M059J (cell line): ENCODE measurements at places on chromosomes 12 and 14. TPM values are rescaled to one million over a fixed set of nuclear protein-coding genes. Genes with fewer than 3 reads are reported as not detected.
A peak's percentile ranks its signal among the peaks of the same experiment; 100 is the strongest.

The SLC39A5 gene
- total RNA-seq = not detected in 2 replicates

The SNRPF gene
- 20.6 and 33.8 TPM in 2 replicates for total RNA-seq

The ERBB3 gene
- 0.37 TPM in 1 of 2 replicates, not detected in the other for total RNA-seq

The COCH gene
- total RNA-seq = not detected in 2 replicates

The SOCS2 gene
- total RNA-seq = 79.8 and 110 TPM in 2 replicates

The DCAF4 gene
- total RNA-seq = 24.5 and 42.4 TPM in 2 replicates

The SPIC gene
- total RNA-seq = not detected in 2 replicates

The LRRIQ1 gene
- not detected in 2 replicates for total RNA-seq

The MGP gene
- total RNA-seq = 12.6 and 15.5 TPM in 2 replicates

The CIROP gene
- not detected in 2 replicates for total RNA-seq

The GPR137C gene
- 4.4 TPM in 2 replicates for total RNA-seq

The NANOG gene
- total RNA-seq = not detected in 2 replicates

The SLC24A4 gene
- total RNA-seq = 0.02 TPM in 1 of 2 replicates, not detected in the other

DNA sequence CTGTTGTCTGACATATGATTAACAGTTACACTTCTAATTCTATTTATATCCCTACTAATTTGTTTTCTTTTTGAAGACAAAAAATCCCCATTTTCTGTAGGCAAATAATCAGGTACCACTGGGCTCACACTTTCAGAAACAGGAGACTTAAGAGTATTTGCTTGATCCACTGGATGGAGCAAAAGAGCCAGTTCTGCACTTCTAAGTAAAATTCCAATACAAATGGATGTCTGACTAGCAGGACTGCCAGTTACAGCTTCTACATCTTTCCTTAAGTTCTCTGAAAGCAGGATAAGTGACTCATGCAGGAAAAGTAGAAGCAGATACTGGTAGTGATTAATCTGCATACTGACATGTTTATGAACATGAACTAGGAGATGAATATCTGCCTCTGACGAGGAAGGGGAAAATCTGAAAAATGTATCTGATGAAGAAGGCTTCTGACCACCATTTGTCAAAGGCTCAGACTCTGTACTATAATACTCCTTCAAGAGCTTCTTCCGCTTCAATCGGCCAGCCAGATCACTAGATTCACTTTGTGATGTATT is 73.8 kb upstream of the ANKS1B start:
- peak; percentile 88 for DNase-seq

- no peak for DNase-seq
Measured at GRCh38 chr14:50733494-50733893, 65.4 kb upstream of the SAV1 start.

GRCh38 chr12:10147714-10148403 is 17.9 kb upstream of the CLEC7A start:
- no peak for DNase-seq

GRCh38 chr14:49218436-49219092 is 367.6 kb downstream of the RPS29 start:
- no peak for DNase-seq

DNA sequence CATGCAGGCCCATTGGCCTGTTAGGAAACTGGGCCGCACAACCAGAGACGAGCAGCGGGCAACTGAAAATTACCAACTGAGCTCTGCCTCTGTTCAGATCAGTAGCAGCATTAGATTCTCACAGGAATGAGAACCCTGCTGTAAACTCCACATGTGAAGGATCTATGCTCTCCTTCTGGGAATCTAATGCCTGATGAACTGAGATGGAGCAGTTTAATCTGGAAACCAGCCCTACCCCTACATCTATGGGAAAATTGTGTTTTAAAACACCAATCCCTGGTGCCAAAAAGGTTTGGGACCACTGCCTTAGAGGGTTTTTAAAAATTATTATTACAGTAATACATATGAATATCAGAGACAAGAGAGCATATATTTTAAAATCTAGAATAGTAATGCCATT is 1144.5 kb downstream of the FSCB start:
- DNase-seq = no peak

DNA sequence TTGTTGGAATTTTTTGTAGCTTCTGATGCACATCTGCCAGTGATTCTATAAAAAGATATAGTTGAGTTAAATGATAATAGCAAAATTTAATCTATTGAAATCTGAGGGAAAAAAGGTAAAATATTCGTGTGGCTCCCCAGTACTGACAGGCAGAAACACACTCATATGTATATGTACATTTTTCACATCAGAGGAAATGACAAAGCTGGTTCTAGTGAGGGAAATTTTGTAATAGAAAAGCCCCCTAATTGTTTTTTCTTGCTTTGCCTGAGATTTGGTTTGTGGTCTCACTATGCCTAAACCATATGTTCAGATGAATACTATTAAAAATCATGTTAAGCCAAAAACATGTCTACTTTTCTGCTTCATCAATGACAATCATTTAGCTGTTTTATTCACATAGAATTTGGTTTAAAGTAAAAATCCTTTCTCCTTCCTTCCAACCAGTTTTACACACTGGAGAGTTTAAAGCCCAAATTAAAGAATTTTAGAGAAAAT is 203.5 kb downstream of the ANO6 start:
- no peak for DNase-seq

DNA sequence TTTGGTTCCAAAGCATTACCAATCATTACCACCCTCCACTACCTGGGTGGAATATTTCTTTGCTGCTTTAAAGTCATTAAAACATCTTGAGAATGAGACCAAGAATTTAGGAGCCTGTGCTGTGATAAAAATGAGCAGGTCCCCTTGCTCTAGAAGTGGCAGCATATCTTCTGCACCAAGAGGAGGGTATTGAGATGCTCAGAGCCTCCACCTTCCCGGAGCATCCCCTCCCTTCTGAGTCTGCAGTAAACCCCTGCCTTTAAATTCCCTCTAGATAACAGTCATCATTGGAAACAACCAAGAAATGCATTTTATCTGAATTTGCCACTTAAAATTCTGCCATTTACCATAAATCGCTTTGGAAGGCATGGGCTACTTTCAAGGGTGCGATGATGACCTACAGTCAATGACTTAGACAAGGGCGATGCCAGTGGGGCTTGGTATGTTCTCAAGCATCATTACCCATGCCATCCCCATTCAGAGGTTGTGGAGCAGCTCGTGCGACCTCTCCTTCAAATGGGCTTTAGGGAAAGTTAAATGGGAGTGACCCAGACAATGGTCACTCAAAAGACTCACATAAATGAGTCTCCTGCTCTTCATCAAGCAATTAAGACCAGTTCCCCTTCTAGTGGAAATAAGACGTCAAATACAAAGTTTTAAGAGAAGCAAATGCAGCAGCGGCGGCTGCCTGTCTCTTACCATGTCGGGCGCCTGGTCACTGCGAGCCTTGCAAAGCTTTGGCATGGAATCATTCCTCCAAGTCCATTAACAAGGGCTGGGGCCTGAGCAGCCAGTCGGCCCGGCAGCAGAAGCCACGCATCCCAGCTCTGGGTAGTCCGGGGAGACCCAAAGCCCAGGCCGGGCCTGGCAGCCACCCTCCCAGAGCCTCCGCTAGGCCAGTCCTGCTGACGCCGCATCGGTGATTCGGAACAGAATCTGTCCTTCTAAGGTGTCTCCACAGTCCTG is 334.5 kb downstream of the TMEM121 start:
- no peak for DNase-seq

DNA sequence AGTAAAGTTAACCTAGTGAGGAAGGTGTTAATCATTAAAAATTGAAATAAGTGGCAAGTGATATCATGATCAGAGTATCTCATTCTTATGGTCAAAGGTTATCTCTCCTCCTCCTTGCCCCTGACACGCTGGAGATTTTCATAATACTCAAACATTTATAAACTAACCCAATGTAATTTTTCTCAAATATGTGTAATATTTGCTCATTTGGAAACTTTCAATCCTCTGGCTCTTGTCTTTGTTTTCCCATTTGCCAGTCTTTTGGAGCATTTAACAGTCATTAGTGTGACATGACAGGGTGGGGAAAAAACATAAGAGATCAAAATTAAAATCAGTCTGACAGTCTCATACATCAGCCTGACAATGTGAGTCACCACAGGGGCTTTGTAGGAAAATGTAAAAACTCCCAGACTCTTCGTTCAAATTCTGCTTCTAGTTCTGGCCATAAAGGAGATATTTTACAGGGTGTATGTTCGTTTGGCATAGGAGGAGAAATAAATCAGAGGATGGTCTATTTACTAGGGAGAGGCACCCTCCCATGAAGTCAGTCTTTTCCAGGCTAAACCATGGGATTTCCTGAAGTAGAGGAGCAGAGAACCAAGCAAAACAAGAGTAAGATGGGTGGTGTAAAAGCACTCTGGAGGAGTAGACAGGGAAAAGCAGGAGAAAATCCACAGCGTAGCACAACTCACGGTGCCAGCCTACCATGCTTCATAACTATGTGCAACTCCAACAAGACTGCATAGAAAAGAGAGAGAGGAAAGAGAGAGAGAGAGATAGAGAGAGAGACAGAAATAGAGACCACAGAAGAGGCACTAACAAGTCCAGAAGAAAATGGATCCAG is 369.2 kb upstream of the PDE3A start:
- no peak for DNase-seq

DNA sequence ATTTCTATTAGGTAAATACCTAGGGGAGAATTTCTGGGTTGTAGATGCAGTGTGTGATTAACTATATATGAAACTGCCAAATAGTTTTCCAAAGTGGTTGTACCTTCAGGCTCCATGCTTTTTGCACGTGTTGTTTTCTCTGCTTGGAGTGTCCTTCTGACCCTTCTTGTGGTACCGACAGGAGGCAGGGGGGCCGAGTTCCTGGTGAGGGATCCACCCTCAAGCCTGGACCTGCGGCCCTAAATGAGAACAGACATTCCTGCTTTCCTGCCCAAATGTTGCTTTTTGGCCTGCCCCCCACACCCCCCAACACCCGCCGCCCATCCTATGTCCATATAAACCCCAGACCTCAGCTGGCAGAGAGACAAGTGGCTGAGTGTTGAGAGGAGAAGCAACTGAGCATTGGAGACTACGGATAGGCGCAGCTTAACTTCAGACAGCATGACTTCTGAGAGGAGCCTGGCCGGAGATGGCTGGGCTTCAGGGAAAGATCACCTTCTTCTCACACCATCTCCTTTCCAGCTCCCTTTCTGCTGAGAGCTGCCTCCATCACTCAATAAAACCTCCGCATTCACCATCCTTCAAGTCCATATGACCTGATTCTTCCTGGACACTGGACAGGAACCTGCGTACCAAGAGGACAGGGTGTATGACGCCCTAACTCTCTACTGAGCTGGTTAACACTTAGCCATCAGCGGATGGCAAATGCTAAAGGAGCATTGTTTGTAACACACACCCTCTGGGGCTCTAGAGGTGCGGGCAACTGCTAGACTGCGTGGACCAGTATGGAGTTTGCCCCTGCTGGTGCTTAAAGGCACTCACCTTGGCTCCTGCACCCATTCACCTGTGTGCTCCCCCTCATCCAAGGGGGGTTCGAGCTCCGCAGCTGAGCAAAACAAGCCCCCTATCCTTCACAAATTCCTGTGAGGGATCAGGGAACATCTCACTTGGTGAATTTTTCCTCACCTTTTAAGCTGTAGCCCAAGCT is 194.7 kb upstream of the FBXO33 start:
- DNase-seq = no peak

GRCh38 chr12:113909776-113910420 is 56.2 kb downstream of the RBM19 start:
- DNase-seq = no peak

GRCh38 chr14:66043921-66044320 is 442.2 kb upstream of the CCDC196 start:
- DNase-seq = no peak

DNA sequence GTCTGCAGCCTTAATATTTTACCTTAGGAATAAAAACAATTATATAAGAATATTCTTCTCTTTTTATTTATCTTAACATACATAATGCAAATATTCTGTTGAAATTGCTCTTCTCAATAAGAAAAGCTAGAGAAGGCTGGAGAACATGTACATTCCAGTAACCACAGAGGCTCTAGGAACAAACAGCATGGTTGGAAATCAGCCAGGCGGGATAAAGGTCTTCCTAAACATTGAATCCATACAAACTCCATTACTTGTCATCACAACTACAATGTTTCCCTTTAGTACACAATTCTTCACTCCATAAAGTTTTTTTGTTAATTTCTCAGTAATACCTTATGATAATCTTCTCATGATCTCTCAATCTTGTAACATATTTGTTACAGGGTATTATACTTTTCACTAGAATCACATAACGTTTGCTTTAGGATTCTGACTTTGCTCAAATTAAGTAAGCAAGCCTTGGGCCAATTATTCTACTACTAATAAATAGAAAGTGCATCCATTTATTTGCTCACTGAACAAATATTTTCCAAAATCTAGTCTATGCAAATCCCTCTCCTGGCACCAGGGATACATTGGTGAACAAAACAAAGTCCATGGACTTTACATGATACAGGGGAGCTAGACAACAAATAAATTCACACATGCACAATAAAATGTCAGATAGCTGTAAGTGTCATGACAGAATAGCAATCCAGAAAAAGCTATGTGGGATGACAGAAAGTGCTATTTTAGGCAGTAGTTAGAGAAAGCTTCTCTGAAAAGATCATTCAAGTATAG is 237.5 kb upstream of the TMTC1 start:
- DNase-seq = no peak

- no peak for DNase-seq
Measured at GRCh38 chr12:105704787-105705186, 374.3 kb downstream of the C12orf75 start.

GRCh38 chr14:57326253-57326652 is 57.5 kb downstream of the AP5M1 start:
- no peak for DNase-seq

DNA sequence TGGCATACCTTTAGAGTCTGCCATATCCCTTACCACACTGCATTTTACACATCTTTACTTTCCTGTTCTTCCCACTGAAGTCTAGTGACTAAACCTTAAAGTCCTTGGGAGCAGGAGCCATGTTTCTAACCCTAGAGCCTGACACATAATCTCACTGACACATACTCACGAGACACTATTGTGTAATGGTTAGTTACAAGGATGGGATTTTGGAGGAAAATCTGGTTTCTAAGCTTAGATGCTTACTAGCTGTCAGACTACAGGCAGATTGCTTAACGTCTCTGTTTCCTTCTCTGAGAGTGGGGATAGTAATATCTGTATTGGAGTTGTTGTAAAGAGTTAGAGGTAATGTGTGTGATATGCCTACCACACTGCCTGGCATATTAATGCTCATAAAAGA is 6.2 kb upstream of the DYRK4 start:
- no peak for DNase-seq

- DNase-seq = no peak
Measured at GRCh38 chr14:44027397-44027796, 479.7 kb downstream of the FSCB start.

DNA sequence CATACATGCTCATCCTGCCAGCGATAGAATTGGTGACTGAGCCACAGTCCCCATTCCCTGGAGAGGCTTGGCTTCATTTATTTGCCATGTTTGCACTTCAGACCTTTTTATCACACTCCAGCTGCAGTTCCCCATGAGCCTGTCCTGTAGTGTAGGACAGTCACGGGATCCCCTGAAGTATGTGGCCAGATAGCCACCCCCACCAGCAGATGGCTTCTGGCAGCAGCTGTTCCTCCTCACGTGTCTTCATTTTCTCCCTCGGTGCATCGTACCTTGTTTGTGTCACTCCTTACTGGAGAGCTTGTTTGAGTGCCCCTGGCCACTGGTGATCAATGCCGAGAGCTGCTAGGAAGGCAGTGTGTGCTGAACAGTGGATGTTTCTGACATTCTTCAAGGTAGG is 40.2 kb downstream of the UBE3B start:
- DNase-seq = no peak
